ENCODE measurements at places on chromosomes 1 and 21.

- DNase-seq: no peak
These were observed 20.6 kb downstream of the NCAM2 start for GRCh38 chr21:21018821-21019220.

DNA sequence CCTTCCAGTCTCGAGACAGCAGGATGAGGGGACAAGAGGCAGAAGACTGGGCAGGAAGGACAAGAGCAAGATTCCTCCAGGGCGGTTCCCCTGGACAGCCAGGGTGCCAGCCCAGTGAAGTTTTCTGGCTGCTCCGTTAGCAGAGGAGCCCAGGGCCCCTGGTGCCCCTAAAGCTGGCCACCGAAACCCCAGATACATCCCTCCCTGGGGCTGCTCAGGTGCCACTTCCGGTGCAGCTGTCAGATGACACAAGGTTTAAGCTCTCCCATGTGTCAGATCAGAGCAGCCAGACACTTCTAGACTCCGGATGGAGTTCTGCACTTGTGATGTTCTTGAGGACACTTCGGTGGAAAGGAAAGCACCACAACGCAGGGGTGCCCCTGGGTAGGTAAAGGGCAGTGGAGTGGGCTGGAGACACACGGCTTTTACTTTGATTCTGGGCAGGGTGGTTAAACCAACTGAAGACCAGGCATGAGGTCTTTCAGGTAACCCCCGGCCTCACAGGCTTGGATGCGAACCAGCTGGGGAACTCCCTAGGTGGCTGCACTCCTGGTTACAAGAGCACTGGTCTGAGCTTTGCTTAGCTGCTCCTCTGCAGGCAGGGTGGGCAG lies 85.7 kb downstream of the ITPKB start:
- no peak for DNase-seq

DNA sequence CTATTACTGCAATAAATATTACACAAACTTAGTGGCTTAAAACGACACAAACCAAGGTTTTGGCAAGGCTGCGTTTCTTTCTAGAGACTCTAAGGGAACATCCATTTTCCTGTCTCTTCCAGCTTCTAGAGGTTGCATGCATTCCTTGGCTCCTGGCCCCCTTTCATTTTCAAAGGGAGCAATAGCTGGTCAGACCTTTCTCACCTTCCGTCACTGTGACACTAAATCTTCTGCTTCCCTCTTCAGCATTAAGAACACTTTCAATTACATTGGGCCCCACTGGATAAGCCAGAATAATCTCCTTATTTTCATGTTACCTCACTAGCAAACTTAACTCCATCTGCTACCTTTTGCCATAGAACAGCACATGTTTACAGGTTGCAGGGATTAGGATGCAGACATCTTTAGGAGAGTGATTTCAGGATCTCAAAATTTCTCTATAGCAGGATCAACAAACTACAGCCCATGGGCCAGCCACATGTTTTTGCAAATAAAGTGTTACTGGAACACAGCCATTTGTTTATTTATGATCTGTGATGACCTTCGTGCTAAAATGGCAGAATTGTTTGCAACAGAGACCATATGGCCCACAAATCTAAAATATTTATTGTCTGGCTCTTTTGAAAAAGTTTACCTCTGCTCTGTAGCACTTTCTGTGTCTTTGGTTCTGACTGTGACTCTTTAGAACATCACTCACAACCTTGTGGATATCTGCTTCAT lies 221.5 kb upstream of the SGIP1 start:
- DNase-seq: no peak

DNA sequence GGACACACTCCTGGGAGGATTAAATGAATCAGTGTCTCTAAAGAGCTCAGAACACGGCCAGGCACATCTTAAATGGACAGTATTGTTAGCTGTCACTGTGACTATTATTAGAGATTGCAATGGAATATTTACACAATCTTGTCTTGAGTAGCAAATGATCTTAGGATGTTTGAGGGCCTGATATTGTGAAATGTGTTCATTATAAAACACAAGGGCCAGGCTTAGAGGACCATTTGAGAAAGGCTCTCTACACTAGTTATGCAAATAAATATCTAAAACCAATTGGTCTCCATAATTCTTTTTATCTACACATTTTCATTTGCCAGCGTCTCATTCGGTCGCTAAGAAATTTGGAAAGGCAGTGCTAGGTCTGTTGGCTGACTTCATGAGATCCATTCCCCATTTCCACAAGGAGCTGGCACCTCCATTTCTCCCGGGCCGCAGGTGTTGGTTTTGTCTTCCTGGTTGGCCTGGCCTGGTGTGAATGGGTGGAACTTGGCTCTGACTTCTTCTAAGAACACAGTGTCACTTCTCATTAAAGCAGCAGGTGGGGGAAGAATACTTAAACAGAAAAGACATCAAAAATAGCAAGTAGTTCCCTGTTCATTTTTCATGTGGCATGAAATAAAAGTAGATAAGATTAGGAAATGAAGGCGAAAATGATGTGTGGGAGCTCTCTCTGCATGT lies 56.0 kb upstream of the PLXNA2 start:
- no peak for DNase-seq

DNA sequence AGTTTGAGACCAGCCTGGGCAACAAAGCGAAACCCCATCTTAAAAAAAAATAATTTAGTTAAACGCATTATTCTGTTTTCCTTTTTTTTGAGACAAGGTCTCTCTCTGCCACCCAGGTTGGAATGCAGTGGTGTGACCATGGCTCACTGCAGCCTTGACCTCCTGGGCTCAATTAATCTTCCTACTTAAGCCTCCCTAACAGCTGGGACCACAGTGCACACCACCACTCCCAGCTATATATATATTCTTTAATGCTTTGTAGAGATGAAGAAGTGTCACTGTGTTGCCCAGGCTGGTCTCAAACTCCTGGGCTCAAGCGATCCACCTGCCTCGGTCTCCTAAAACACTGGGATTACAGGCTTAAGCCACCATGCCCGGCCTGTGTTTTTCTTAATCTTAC lies 7.7 kb upstream of the KLF17 start:
- no peak for DNase-seq

GRCh38 chr1:64828829-64829228 lies 84.0 kb downstream of the RAVER2 start:
- DNase-seq: no peak

DNA sequence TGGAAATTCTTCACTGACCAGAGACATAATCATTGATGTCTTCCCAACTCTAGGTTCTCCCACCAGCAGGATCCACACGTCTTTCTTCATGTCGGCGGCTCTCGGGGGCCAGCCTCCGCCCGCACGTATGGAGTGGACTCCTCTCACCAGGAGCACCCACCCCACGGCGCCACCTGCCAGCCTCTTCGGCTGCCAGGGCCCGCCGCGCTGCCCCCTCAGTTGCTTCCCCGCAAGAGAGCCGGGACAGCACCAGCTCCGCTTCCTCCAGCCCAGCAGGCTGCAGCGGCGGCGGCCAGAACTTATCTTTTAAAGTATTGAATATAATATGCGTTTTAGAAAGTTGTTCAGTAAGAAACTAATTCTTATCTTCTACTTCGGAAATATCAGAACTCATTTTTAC lies 273.5 kb downstream of the LIPI start:
- no peak for DNase-seq

All from AG04450 (cell line).